Caco-2 (cell line): ENCODE measurements at places on chromosomes 12 and 14.

DNA sequence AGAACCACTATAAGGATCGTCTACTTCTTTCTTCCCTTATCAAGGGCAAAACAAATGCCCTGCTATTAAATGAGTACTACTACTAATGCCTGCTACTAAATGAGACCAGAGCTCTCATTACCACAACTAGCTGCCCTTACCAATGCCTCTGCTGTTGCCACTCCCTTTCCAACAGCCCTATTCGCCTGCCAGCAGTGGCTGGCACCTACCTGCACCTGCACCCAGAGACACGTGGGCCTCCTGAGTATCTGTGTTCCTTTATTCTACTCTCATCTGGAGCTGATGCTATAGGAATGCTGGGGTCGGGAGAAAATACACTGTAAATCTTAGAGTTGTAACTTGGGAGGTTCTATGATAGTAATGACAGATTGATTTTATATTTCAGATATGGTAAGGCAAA lies 174.7 kb downstream of the SLC2A13 start:
- DNase-seq, result no peak

DNA sequence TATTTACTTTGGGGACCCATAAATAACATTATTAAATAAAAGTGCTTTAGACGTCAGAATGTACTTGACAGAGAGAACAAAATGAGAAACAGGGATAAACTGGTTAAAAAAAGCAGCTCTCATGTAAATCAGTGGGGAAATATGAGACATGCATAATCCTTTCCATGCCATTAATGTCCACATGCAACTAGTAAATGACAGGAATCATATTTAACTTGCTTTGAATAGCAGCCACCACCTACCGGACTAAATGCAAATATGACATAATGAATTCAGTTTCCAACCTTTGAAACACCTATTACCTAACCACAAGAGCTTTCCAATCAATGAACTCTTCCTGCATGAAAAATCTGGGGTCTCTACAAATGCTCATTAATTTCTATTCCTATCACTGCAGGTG lies 19.6 kb downstream of the FGD6 start:
- no peak for DNase-seq

DNA sequence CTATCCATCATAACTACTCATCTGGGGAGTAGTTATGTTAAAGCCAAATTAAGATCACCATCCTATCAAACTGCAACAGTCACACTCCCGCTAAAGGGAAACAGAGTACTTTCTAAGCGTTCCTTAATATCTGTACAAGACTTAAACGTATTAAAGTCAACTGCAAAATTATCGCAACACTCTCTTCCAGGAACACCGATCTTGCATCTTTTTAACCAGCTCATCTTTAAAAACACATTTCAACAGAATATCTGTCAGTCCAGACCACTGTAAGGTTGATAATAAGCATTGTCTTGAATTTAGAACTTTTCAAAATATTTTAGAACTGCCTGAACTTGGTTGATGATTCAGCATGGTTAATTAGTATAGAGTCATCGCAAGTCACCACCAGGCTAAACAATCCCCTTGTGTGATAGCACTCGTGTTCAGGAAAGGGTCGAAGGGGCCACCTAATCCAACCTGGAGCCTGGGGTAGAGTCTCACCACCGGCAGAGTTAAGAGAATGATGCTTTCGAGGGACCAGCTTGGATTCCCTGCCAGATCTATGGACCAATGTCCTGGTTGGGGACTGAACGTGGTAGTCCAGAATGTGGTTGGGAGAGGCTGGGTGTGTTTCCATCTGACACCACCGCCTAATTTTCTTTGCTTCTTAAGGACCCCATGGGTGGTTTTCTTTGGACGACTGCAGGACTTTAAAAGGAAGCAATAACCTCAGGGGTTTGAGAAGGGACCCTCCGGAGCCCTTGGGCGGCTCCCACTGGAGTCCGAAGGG lies 890 bp downstream of the SPTLC2 start:
- no peak for DNase-seq

GRCh38 chr14:22112004-22112403 lies 438.4 kb upstream of the OR4E1 start:
- DNase-seq, result no peak

GRCh38 chr14:26963711-26964110 lies 365.9 kb upstream of the NOVA1 start:
- DNase-seq, result no peak

- no peak for DNase-seq
Observed at GRCh38 chr14:24085215-24085614, 8.9 kb upstream of the PCK2 start.

GRCh38 chr12:19529951-19530636 lies 90.8 kb downstream of the AEBP2 start:
- DNase-seq, result no peak

DNA sequence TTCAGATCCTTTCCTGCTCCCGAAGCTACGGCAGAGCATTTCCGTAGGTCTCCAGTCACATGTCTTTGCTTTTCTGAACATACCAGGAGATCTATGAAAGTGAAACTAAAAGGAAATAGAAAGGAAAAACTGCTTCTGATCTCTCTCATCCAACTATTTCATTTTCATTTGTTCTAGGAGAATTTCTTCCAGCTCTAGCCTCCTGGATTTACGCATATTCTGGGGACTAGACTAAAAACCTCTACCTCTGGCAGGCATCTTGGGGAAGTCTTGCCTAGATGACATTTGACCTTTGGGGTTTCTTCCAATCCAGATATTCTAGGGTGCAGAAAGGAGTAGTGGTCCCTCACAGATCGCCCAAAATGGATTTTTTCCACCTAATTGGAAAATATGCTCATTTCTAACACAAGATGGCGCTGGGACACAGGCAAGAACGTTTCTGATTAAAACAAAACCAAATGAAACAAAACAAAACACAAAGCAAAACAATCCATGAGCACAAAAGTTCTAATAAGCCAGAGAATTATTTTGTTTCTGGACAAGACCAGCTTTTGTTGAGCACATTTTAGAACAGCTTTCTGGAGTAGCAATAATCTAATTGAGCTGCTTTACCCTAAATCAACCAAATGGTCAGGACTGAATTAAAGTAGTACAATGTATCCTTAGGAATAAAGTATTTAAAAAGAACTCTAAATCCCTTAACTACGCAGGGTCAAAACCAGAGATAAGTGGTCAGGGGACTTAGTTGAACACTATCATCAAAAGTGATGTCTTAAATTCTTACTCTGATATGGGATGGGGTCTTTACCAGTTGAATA lies 12.3 kb upstream of the PARP11 start:
- no peak for DNase-seq

- DNase-seq, result no peak
Observed at GRCh38 chr14:24673534-24674203, 39.7 kb upstream of the GZMB start.

DNA sequence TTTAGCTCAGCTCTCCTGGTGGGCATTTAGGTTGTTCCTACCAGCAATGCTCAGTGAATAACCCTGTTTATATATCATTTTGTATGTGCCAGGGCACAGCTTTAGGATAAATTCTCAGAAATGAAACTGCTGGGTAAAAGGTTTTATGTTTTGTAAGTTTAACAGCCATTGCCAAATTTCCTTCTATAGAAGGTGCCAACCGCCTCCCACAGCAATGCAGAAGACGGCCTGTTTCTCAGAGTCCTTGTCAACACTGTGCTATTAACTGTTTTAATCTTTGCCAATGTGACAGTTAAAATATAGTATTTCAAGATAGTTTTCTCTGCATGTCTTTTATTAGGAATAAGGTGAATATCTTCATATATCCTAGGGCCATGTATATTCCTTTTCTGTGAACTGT lies 65.0 kb downstream of the PPP1R13B start:
- no peak for DNase-seq

GRCh38 chr14:30884901-30885300 lies 10.5 kb downstream of the COCH start:
- no peak for DNase-seq

DNA sequence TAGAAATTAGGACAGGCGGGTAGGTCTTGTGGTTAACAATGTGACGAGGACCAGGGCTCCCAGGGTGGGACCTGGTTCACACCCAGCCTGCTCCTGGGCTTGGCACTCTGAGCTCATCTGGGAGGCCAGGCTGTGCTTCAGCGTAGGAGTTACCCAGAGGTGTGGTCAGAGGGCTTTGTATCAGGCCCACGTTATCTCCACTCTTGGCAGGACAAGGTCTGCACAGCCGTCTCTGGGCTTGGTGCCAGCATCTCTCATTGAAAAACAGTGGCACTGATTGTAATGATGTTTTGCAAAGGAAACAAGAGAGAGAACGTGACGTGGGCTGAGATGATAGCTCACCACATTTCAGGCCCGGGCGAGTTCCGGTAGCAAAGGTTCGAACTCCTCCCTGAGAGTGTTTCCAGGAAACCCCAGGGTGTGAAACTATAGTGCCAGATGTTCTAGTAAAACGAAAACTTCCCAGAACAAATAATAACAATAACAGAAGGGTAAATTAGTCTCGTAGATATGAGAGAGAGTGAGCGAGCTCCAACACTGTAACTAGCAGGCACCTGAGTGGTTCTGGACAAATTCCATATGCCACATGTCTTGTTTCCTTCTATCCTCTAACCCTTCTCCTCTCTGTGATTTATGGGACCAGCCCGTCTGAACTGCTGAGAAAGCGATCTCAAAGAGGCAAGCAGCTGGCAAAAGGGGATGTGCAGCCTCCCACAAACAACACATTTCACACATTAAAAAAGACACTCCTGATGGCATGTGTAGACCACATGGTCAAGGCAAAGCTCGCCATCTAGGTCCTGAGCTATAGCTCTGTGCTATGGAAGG lies 227.3 kb downstream of the KTN1 start:
- no peak for DNase-seq

DNA sequence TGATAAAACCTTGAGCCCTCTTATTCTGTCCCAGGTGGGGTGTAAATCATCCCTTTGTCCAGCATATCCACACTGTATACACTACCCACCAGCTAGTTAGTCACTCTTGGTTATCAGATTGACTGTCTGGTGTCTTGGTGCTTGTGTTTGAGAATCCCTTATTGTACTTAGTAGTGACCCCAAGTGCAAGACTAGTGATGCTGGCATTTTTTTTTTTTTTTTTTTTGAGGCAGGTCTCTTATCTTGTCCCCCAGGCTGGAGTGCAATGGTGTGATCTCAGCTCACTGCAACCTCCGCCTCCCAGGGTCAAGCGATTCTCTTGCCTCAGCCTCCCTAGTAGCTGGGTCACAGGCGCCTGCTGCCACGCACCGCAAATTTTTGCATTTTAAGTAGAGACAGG lies 5.8 kb downstream of the VRK1 start:
- DNase-seq, result no peak

DNA sequence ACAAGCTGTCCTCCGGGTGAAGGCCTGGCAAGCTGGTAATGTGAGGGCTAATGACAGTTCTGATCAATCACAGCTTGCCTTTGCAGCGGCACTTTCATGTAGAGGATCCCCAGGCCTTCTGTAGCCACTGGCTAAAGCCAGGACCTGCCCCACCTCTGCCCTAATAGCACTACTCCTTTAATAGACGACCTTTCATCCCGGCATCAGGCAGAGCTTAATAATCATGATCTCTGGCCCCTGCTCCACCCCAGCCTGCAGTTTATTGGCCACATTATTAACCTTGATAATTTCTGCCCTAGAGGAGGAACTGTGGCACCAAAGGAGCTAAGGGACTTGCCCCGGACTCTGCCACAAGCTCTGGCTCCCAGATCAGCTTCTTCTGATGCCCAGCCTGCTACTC lies 142.3 kb upstream of the TBX3 start:
- DNase-seq, result no peak

GRCh38 chr12:125773033-125773640 lies 707.9 kb downstream of the AACS start:
- peak; percentile 60 for DNase-seq

- peak; percentile 78 for DNase-seq
Observed at GRCh38 chr14:66070542-66071319, 415.4 kb upstream of the CCDC196 start.

GRCh38 chr12:53091756-53092155 lies 5.7 kb upstream of the IGFBP6 start:
- DNase-seq, result no peak

- DNase-seq, result no peak
Observed at GRCh38 chr14:82126006-82126405, 592.4 kb upstream of the SEL1L start.

GRCh38 chr12:49930515-49931288 lies 19.8 kb upstream of the AQP2 start:
- DNase-seq, result no peak

DNA sequence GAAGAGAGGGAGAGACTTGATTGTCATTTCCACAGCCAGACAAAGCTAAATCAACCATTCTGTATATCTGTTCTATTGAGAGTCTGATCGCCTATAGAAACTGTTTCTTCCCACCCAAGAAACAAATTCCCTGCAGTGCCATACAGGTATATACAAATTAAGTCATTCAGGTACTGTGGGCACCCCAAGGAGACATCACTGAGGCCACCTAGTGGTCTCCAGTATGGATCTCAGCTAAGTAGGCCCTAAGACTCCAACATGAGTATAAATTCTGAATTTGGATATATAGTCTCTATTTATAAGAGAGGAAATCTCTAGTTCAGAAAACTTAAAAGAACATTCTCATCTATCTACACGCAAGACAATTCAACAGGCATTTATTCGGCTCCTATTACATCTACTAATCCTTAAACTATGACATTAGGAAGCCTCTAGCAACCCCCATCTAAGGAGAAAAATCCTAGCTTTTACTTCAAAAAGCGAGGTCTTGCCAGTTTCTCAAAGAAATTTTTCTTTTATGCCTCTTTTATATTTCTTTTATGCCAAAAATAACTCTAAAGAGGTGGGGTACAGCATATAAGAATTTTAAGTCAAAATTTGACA lies 62.6 kb downstream of the DCAF5 start:
- DNase-seq, result peak; percentile 58

- DNase-seq, result no peak
Observed at GRCh38 chr14:81430235-81430634, 30.1 kb upstream of the STON2 start.

DNA sequence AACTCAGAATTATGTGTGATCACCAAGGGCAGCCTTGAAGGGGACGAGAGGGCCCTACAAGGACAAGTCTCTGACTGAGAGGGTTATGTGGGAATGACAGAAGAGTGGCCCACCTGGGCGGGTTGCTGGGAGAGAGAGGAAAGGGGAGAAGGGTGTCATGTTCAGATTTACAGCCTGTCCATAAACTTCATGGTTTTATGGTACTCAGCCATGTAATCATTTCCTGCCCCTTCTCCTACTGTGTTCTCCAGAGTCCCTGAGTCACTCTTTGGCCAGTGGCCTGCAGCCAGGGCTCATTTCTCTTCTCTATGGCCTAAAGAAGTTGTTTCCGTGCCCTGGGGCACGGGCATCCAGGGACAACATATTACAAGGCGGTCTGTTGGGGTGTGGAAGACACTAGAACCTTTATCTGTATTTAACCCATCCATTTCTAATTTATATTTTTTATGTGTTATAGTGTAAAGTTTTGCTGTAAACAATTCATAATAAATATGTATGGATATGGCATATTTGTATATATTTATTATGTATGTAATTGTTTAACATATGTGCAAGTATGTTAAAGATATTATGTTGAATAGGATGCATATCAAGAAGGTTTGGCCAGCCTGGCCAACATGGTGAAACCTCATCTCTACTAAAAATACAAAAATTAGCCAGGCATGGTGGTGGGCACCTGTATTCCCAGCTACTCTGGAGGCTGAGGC lies 26.9 kb downstream of the DDX47 start:
- peak; percentile 33 for DNase-seq

GRCh38 chr14:20802341-20803084 lies at the start of gene RNASE1:
TSS of gene RNASE1 (minus strand) at chr14:20802844. CDS start at chr14:20802068, 776 bp downstream.
- peak; percentile 26 for DNase-seq
